Thoracic aorta (tissue), 2 donors: ENCODE measurements at places on chromosomes 2 and 18. TPM values are rescaled to one million over a fixed set of nuclear protein-coding genes. Genes with fewer than 3 reads are reported as not detected.

The C1QL2 gene
- not detected for total RNA-seq

The MARCO gene
- 13.7 TPM for total RNA-seq

DNA sequence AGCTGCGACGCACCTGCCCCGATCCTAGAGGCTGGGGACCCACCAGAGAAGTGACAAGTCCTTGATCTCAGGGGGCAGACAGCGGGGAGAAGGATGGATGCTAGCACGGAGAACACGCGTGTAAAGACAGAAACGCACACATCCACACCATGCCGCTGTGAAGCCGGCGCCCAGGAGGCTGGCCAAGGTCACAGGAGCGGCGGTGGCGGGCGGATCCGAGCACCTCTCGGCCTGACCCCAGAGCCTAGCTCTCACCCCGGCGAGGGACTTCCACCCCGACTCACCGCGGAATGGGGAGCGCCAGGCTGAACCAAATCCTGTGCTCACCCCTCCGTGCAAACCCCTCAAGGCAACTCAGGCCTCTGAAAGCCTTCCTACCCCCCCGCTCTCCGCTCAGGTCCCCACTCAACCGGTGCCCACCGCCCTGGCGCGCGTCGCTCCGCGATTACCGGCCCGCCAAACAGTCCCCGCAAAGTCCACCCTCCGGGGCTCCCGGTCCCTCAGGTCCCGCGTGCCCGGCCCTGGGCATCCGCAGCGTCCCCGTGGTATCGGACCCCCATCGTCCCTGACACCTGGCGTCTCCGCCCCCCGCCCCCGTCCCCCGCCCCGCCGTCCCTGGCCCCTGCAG lies 460 bp upstream of the LRRFIP1 start:
- DNase-seq = no peak

The REEP1 gene
- 20.9 TPM for total RNA-seq

The SCN1A gene
- total RNA-seq = not detected

DNA sequence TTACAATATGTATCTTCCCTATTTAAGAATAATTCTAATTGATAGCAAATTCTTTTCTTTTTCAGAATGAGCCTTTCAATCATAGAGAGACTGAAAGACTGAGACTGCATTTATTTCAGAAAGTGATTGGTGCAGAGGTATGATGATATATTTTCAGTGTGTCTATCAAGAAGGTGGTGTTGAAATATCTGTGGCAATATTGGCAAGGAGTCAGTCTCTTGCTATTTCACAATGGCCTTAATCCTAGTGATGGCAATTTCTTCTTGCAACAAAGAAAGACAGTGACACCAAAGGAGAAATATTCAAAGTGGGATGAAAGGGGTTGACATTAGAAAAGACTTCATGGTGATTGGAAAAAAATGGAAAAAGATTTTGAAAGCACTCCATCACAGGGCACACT lies 21.7 kb upstream of the ZBTB14 start:
- DNase-seq = no peak

The PJVK gene
- total RNA-seq = 1.8 TPM
